ENCODE measurements at places on chromosomes 11 and 22.

- DNase-seq = no peak
Observed at GRCh38 chr11:70063121-70063520, 15.0 kb upstream of the ANO1 start.

- no peak for DNase-seq
Observed at GRCh38 chr11:87019613-87020271, 18.0 kb upstream of the TMEM135 start.

GRCh38 chr11:44568331-44568657, 2.8 kb downstream of the CD82 start:
- no peak for DNase-seq

DNA sequence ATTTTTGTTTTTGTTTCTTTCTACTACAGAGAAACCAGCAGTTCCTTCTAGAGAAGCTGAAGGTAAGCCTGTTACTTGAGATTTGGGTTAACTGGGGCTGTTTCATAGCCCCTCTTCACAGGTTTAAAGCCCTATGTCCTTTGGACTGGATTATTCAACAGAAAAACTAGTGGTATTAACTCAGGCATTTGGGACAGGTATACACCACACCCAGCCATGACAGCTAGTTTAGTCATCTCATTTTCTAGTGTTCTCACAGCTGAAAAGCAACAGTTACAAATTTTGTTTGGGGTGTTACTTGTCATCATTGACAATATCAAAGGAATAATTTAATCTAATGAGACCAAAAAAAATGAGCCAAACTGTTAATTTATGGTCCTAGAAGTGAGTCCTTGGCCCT, 14.0 kb downstream of the LAYN start:
- no peak for DNase-seq

DNA sequence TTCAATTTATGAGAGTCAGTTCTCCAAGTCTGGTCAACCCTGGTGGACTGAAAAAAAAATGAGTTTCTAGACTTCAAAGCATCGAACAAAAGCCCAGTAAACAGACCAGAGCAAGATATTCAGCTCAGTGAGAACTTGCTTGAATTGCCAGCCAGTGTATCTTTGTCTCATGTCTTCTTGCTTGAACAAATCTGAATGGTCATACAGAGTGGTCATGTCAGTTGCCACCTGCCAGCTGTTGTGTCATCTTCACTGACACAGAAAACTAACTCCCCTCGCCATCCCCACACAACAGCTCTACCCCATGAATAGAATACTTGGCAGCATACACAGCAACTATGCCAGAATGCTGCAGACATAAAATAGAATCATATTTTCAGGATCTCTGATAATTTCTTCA, 27.5 kb upstream of the CALCB start:
- DNase-seq = no peak

DNA sequence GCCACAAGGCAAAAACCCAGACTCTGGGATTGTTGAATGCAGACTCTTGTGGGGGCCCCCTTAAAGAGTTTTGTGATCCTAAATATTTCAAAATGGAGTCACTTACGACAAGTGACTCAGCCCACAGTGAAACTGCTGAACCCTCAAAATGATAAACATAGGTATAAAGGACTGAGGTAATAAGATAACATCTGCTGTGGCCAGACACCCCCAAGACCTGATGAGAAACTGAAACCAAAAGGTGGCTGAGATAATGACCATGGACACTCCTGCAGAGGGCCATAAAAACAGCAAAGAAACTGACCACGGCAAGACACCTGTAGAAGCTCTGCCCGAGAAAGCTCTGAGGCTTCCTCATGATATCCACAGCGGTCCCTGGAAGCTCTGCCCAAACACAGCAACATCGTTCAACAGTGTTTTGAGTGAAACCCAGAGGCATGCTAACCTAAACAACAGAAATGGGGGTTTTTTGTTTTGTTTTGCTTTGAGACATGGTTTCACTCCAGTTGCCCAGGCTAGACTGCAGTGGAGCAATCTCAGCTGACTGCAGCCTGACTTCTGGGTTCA, 1.6 kb upstream of the PLAAT4 start:
- no peak for DNase-seq

GRCh38 chr22:35914665-35915476, 113.8 kb downstream of the RBFOX2 start:
- DNase-seq = no peak

DNA sequence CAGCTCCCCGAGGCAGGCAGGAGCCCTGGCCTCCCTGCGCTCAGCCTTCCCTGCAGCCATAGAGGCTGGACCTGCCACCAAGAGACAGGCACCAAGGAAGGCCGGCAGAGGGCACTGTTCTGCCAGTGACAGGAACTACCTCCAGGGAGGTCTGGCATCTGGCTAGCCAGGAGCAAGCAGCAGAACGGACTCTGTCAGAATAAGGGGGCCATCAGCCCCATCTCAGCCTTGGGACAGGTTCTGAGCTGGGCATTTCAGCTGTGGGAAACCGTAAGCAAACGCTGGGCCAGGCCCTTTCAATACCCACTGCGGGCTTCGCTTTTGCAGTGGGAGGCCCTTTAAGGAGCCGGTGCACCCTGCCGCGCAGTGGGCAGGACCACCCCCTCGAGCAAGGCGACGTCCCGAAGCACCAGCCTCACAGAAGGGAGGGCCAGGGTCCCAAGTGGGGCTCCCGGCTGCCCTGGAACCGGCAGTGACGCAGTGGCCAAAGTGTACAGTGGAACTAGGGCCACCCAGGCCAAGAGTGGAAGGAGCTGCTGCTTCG, 18.2 kb downstream of the IFT27 start:
- DNase-seq = peak; percentile 57

- DNase-seq = peak; percentile 55
Observed at GRCh38 chr11:70201882-70202861, 924 bp upstream of the FADD start.

DNA sequence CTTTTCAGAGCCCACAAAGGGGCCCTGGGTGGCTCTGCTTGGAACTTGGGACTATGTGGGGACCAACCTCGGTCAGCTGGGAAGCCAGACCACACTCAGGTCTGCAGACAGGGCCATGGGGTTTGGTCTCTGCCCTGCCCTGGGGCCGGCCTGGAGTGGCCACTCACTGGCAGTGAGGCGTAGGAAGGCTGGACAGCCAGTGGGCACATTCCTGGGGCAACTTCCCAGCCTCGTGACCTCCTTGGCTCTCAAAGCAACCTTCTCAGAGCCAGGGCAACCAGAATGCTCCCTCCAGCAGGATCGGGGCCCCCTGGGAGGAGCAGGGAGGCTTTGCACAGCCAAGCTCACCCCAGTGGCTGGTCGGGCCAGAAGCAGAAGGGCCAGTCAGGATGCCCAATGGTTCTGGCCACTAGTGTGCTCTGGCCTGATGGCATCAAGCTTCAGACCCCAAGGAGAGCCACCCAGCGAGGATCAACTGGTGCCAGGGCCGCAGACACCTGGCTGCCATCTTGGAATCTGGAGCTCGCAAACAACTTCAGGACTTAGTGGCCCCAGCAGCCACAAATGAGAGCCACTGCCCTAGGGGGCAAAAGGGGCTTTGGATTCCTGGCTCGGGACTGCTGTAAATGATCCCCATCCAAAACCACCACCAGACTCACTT, 87.1 kb downstream of the MYEOV start:
- DNase-seq = no peak

- DNase-seq = peak; percentile 40
Observed at GRCh38 chr11:66465373-66466224, 1.1 kb upstream of the PELI3 start.

GRCh38 chr22:21943571-21944448, 8.8 kb downstream of the PPM1F start:
- no peak for DNase-seq

DNA sequence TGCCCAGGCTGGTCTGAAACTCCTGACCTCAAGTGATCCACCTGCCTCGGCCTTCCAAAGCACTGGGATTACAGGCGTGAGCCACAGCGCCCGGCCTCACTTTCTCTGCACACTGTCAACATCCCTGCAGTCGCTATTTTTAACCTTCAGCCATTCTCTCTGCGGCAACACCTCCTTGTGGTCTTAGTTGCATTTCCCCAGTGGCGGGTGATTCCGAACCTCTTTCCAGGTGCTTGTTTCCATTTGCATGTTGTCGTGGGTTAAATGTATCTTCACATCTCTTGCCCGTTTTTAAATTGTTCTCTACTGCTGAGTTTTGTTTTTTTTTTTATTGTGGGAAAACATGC, 2.2 kb upstream of the SCT start:
- DNase-seq = no peak

- DNase-seq = no peak
Observed at GRCh38 chr11:121576531-121576930, 123.8 kb upstream of the SORL1-AS1 start.

- peak; percentile 37 for DNase-seq
Observed at GRCh38 chr11:3609416-3610265, 32.2 kb downstream of the ART5 start.

DNA sequence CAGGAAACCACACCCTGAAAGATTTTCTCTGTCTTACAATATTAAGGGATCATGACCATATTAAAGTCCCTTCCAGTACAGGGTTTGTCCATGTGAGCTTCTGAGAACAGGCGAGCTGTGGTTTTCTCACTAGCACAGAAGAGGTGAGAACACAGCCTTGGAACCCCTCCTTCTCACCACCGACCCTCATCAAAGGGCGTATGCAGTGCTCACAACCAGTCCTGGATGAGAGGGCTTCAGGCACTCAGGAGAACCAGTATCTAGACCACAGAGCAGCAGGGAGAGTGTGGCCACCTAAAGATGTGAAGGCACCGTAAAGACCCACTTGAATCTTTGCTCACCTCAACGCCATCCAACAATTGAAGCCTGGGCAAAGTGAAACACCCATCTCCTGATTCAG, 397.0 kb downstream of the ETS1 start:
- no peak for DNase-seq

DNA sequence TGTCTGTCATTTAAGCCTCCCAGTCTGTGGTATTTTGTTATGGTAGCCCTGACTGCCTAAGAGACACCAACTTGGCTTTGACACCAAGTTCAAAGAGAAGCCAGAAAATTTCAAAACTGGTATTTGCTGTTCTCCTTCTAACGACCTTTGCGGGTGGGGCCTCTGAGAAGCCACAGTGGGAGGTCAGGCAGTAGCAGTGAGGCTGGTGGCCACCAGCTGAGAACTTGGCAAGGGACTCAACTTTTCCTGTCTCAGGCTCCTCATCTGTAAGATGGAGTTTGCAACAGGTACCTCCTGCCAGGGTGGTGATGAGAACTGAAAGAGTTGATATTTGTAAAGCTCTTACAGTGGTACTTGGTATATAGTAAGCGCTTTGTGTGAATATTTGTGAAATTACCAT, 183.4 kb downstream of the BCR start:
- no peak for DNase-seq

- DNase-seq = no peak
Observed at GRCh38 chr11:130407978-130408377, 20.4 kb downstream of the ADAMTS8 start.

DNA sequence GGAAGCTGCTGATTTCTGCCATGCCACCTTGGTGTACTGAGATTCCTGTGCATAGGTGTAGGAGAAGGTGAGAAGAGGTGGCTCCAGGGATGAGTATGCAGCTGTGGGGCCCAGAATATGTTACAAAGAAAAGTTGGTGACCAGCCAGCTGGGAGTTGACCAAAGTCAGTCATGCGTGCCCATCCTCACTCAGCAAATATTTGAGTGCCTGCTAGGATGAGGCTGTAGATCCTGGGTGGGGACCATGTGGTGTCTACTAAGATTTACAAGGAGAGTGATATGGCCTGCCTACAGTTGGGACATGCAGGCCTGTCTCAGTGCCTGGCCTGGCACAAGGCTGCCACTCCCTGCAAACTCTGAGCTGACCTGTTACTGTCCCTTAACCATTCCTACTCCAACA, 19.4 kb downstream of the RNF185 start:
- DNase-seq = no peak
